ENCODE measurements at places on chromosomes 13 and 19.
A peak's percentile ranks its signal among the peaks of the same experiment; 100 is the strongest.

GRCh38 chr19:2274931-2275535 is 6.9 kb downstream of the PEAK3 start:
- peak; percentile 74 for DNase-seq

DNA sequence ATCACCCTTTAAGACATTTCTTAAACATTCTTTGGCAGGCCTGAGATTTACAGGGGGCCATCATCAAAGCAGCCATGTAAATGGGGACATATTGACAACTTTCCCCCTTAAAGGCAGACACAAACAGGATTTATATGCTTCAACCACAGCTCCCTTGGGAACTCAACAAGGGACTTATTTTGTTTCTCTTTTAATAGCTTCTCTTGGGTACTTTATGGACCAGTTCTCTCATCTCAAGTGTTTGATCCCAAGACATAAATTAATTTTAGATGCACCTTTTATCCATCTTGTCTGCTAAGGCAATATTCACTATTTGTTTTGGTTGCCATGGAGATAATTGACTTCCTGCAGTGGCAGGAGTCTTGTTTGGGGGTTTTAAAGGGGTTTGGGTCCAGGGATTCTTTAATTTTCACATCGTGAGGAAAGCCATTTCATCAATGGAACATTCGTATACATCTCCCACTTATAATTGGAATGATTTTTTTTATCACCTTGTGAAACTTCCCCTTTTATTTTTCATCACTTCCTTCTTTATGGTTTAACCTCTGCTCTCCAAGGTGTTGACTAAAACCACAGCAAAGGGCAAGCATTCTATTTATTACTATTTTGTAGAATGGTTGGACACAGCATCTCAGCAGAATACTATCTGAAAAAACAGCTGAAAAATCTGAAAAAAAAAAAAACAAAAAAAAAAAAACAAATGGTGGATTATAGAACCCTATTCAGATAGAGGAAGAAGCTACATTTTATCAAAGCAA is 726.0 kb downstream of the DIAPH3 start:
- peak; percentile 5 for DNase-seq

GRCh38 chr13:67353941-67354340 is 123.8 kb upstream of the PCDH9 start:
- peak; percentile 16 for DNase-seq

DNA sequence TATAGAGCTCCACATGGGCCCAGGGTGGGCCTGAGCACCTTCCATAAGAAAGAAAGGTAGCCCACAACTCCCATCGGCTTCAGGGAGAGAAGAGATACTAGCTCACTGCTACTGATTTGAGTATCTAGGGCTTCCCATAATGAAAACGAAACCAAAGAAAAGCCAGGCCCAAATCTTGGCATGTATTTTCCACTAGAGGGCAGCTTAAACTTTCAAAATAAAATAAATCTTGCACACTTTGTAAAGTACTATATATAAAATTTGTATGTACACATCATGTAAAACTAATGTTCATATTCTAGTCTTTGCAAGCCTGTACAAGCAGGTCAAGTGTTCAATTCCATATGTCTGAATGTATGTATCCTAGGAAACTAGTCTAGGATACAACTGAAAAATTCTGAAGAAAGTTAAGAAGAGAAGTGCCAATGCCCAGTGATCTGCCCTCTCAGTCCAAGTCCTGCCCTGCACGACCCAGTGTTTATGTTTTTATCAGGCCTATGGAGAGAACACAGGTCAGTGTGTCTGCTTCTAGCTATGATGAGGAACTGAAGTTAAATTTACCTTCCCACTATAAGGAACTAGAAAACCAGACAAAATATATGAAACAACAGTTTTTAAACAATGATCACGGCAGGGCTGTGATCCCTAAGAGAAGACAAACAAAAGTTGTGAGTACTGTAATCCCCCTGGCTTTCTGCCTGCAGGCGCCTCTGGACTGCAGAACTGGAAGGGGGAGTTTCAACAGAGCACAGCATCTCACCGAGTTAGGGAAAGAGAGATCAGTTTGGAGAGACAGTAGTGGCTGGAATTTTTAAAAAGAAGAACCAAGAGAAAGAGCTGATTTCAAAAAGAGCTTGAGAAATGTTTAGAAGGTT is 475.7 kb downstream of the UQCRFS1 start:
- DNase-seq, result no peak

DNA sequence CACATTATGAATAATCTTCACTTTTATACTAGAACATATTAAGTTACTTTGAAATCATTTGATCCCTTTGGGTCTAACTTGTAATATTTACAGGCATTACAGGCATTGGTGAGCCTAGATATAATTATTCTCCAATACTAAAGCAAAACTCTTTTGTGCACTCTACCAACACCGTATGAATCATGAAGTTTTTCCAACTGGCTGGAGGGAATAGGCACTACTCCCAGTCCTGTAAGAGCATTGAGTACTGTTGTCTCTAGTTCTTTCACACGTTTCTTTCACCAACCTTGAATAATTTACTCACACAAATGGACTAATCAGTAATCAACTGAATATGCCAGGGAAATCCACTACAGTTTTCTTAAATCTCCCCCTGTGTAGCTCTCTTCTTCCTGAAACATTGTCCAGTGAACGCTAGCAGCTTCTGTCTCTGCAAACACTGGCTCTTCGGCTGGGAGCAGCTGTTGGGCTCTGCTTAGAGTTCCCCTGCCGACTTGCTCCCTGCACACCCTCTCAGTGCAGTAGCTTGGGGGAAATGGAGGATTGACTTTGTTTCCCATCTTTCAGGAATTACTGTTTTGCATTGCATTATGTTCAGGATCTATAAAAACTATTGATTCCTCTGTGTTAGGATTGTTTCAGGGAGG is 476.7 kb downstream of the RFC3 start:
- DNase-seq, result no peak

- DNase-seq, result no peak
Measured at GRCh38 chr19:58037927-58038687, 4.3 kb downstream of the ZSCAN1 start.

- peak; percentile 60 for DNase-seq
Measured at GRCh38 chr13:50275392-50276063, 260.3 kb downstream of the KCNRG start.

- DNase-seq, result no peak
Measured at GRCh38 chr13:49298903-49299605, 51.3 kb downstream of the CDADC1 start.

DNA sequence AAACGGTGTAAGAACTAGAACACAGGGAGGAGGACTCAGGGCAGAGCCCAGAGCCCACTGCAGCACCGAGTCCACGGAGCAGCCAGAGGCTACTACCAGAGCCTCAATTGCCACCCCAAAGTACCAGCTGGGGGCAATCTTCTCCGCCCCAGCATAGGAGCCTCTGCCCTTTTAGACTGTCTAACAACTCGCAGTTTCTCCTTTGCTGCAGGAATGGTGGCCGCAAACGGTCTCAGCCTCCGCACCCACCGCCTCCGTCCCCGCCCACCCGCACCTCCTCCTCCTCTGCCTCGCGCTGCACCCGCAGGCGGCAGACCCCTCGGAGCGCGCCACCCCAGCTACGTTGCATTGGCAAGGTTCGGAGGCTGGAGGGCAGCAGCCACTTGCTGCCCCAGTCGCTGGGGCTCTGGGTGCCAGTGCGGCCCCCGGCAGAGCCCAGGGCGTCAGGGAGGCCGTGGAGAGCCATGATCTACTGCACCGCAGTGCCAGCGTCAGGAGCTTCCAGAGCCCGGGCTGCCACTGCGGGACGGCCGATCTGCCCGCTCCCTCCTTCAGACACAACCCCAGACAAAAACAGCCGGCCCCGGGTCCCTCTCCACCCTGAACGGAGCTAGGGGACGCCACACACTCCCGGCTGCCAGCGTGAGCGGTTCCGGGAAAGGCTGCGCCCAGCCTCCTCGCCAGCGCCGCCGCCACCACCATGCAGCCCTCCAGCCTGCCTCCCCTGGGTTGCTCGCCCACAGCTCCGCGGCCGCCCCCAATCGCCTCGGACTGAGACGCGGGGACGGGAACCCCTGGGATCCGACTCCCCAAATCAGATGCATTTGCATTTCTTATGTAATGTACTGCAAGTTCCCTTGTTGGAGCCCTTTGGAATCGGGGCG is 1.8 kb downstream of the FGF14 start:
- no peak for DNase-seq

- no peak for DNase-seq
Measured at GRCh38 chr13:75010941-75011340, 471.0 kb downstream of the TBC1D4 start.

- DNase-seq, result no peak
Measured at GRCh38 chr19:19438366-19439175, 33.1 kb downstream of the GATAD2A start.

DNA sequence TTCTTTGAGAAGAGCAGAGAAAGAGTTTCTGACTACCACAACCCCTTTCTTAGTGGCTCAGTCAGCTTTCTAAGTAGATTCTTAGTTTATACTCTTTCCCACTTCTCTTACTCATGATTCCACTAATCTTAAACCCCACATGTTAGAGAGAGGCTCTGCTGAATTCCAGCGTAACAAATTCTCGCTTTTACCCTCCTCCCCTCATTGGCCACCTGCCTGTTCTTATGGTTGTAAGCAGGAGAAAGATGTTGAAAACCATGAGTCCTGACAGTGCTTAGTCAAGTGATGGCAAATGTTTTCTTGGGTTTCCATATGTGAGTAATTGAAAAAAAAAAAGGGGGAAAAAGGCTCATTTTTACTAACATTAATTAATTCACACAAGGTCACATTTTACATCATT is 125.9 kb downstream of the ZDHHC20 start:
- no peak for DNase-seq

GRCh38 chr13:94119360-94119936 is 360.0 kb downstream of the DCT start:
- DNase-seq, result no peak

- no peak for DNase-seq
Measured at GRCh38 chr13:46195016-46195415, 13.0 kb upstream of the LCP1 start.

- DNase-seq, result no peak
Measured at GRCh38 chr19:16373532-16373931, 48.9 kb downstream of the KLF2 start.

DNA sequence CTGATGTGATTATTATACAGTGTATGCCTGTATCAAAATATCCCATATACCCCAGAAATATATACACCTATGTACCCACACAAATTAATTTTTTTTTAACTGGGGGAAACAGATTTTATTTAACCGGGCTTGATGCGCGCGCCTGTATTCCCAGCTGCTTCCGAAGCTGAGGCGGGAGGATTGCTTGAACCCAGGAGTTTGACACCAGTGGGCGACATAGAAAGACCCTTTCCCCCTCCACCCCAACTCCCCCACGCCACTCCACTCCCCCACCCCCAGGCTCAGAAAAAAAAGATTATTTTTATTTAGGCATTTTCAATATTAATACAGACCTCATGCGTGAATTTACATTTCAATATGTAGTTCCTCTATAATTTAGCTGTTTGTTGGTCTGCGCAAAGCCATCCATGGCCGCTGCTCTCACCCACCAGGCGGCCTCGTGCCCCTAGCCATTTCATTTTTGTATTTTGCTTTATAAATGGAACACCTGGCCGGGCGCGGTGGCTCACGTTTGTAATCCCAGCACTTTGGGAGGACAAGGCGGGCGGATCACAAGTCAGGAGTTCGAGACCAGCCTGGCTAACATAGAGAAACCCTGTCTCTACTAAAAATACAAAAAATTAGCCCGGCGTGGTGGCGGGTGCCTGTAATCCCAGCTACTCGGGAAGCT is 836 bp upstream of the VPS36 start:
- DNase-seq, result no peak

GRCh38 chr13:66967811-66968597 is 262.1 kb downstream of the PCDH9 start:
- DNase-seq, result no peak

GRCh38 chr19:50725218-50725910 is 2.2 kb downstream of the CLEC11A start:
- no peak for DNase-seq

- DNase-seq, result no peak
Measured at GRCh38 chr13:98731038-98731437, 21.4 kb downstream of the SLC15A1 start.

DNA sequence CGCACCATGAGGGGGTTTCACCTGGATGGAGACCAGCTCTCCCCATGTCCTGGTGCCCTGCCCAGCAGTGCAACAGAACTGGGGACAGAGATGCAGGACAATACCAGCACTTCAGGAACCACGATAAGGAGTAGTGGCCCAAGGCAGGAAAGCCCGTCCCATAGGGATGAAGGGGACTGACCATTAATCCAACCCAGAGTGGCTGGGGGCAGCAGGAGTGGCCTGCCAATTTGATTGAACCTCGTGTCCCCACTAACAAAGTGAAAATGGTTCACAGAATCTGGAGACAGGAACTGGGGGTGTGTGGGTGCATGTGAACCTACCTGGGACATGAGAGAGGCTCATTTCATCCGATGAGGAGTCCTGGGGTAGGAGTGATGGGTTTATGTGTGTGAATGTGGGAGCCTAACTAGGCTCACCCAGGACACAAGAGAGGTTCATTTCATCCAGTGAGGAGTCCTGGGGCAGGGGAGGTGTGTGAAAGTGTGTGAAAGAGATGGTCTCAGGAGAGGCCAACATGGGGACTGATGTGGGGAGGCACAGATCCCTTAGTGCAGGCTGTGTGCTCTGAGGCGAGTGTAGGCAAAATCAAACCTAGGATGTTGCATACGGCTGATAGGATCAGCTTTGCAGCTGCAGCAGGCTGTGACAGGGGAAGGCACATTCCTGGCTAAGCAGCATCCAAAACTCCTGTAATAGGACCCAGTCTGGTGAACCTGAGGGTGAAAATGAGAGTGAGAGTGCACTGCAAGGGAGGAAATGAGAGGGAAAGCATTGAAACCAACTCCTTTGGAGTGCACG is 98.2 kb downstream of the ZNF429 start:
- DNase-seq, result no peak

- no peak for DNase-seq
Measured at GRCh38 chr19:49891393-49891792, 5.3 kb downstream of the IL4I1 start.

GRCh38 chr13:24503379-24503696 is 9.2 kb downstream of the PARP4 start:
- peak; percentile 10 for DNase-seq

- peak; percentile 98 for DNase-seq
Measured at GRCh38 chr19:7833225-7834099, 3.4 kb downstream of the EVI5L start.

GRCh38 chr13:21426238-21426637 is 32.9 kb downstream of the ZDHHC20 start:
- no peak for DNase-seq

- DNase-seq, result peak; percentile 95
Measured at GRCh38 chr19:18439025-18439909, 1.3 kb upstream of the ISYNA1 start.

All from MCF 10A (cell line).